SIG-M5 (cell line): ENCODE measurements at places on chromosomes 16 and 17.

GRCh38 chr16:87580855-87581261 is 21.4 kb upstream of the JPH3 start:
- DNase-seq, result no peak

DNA sequence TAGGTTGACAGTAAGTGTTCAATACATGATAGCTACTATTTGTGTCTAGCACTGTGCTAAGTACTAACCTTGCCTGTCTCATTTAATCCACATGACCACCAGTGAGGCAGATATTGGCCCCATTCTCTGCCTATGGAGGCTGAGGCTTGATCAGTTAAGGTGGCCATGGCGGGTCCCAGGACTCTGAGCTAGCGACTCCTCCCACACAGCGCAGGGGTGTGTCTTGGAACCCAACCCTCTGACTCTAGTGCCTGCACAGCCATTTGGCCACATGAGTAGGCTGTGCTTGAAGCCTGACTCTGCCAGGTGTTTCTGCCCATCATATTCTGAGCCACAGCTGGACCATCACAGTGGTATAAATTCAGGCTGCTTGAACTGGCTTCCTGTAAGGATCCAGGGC is 6.4 kb downstream of the NHERF1 start:
- no peak for DNase-seq

GRCh38 chr16:49674351-49674851 is 181.5 kb downstream of the ZNF423 start:
- DNase-seq, result no peak

DNA sequence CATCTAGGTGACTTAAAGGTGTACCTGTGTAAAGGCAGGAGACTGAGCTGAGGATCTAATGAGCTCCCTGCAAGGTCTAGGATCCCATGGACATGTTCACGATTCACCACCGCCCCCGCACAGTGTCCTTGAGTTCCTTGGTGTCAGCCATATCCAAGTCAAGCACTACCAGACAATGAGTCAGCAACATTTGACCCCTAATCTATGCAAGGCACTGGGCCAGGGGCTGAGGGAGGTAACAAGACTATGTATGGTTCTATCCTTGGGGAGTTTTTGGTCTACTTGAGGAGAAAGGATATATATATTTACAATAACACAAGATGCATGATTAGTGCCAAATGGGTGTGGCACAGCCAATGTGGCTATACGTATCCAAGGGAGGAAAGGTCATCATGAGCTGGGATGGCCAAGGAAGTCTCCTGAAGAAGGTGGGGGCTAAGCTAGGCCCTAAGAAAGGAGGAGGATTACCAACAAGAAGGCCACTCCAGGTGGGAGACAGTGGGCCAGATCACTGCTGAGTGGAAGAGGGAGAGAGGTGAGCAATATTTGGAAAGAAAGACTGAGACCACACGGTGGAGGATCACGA is 35.0 kb downstream of the ITGB3 start:
- DNase-seq, result no peak

GRCh38 chr17:62343764-62344270 is 36.5 kb upstream of the EFCAB3 start:
- DNase-seq, result no peak

GRCh38 chr17:42276609-42277341 is 584 bp upstream of the STAT5B start:
- DNase-seq, result no peak
